ENCODE measurements at places on chromosomes 16 and 17.

DNA sequence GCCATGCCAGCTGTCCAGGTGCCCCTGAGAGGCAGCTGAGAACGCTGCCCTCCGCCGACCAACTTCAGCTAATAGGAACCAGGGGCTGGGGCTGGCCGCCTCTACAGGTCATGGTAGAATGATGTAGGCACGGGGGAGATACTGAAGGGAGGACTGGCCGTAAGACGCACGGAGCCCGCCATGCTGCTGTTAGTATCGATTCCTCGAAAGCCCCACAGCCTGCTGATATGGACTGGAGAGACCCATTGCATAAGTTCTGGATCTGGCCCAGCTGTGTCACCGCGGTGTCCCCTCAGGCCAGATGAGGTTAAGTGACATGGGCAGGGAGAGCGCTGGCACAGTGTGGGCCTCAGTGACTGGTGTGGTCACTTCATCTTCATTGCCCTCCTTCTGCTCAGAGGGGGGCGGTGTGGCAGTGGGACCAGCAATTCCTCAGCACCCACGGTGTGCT is 75.6 kb downstream of the AMFR start:
- DNase-seq: no peak

DNA sequence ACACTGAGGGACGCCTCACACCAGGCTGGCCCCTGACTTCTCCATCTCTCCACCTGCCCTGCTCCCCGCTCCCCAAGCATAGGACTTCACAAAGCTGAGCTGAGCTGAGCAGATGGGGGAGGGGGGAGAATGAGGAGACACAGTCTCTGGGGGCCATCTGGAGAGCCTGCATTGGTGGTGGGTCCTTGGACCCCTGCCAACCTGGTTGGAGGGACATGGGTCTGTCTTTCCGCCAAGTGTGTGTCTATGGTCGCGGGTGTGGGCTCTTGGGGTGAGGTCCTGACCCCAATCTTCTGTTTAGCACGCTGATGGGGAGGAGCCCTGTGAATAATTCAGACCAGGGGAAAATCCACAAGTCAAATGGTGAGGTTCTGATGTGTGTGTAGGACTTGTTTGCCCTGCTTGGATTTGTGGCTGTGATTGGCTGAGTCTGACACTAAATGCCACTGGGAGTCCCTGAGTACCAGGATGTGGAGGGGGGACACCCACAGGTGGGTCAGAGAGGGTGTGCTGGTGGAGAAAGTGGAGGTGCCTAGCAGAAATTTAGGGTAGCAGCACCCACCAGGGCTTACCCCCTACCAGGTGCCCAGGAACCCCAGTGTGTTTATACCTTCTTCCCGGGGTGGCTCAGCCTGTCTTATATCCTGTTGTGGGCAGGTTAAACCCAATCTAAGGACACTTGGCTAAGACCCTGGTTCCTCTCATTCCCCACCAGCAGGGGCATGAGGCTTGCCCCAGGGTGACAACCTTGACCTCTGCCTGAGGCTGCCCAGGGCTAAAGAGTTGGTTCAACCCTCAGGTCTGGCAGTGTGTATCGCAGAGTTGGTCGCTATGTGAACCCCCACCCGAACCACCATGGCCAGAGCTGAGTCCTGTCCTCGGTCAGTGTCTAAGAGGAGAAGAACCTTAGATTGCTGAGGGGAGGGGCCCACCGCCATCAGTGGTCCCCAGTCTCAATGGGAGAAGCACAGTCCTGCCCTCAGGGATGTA is 2.1 kb downstream of the FMNL1 start:
- DNase-seq: no peak

DNA sequence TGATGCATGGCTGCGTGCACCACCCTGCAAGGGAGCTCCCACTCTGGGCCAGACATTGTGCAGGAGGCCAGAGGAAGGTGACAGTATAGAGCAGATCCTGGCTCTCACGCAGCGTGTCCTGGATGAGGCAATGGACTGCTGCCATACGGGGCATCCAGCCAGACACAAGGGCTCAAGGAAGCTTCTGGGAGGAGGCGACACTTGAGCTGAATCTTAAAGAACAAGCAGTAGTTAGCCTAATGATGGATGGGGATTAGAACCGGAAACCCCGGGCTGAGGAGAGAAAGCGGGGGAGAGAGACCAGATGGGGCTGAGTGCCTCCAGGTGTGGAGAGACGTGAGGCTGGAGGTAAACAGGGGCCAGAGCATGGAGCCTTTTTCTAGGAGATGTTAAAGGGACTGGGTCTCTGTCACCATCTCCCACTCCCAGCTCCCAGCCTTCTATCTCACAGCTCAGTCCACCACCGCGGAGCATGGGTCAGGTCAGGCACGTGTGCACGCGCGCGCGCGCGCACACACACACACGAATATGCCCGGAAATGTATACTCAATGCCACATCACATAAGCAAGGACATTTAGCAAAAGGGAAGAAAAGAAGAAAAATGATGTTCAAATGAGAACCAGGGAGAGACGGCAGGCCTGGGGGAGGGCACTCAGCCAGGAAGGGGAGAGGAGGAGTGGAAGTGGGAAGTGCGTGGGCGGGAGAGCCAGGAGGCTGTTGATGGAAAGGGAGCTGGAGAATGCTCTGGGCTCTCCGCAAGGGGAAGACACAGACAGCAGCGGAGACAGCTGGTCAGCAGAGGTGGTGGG is 46.3 kb downstream of the CCDC42 start:
- DNase-seq: no peak

DNA sequence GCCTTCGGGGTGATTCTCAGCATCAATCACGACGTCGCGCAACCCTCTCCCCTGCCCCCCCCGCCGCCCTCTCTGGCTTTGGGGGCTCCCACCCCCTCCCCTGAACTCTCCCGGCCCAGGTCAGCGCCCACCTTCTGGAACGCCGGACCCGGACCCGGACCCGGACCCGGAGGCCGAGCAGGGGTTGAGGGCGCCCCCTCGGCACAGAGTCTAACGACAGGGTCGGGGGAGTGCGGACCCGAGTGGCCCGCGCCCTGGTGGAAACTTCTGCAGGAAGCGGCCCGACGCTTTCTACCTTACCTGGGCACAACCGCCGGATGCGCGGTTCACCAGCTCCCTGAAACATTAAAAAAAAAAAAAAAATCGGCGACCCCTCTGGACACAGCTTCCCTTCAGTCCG is 16.2 kb downstream of the SALL1 start:
- DNase-seq: no peak

DNA sequence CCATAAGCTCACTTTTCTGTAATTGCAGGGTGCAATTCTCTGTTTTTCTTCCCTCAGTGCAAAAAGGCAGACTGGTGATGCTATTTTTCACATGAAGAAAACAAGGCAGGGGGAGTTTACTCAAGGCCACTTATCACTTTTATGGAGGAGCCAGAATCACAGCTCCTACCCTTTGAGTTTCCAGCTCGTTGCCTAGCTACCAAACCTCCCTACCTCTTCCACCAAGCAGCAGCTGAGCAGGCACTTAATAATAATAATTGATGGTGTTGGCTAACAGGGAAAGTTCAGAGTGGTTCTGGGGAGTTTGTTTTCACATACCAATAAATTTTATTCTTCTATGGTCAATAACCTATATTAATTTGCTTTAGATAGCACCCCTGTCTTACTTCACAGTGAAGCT is 31.9 kb upstream of the MPHOSPH6 start:
- no peak for DNase-seq

GRCh38 chr17:21146362-21147015 is 19.7 kb downstream of the DHRS7B start:
- DNase-seq: no peak

- DNase-seq: no peak
Observed at GRCh38 chr17:19718613-19719354, 2.4 kb upstream of the SLC47A2 start.

DNA sequence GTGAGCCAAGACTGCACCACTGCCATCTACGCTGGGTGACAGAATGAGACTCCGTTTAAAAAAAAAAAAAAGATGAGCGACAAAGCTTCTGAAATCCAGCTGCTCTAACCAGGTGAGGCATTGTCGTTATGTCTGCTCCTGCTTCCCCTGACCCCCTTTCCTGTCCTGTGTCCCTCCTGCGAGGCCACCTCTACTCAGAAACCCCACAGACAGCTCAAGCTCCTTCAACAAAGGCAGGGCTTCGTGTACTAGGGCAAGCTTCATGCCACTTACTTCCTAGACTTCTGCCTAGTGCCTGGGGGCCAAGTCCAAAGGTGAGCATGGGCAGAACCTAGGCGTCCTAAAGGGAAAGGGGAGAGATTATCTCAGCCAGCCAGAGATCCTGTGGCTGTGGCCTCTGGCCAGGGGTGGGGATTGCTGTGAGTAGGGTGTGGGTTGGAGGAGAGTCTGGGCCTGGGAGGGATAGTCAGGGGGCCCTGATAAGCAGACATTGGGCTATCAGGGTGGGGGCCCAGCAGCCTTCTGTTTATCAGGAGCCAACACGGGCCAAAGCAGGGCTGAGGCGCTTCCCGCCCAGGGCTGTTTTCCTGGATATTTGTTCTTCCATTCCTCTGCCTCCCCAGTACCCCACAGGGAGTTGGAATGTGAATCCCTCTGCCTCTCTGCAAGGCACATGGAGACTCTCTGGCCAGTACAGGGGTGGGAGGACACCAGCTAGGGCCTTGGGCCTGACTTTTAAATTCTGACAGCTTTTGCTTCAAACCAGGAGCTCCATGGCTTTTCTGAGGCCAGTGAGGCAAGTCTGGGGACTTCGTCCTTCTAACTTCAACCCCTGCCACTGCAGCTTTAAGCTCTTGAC is 10.4 kb downstream of the ERAL1 start:
- DNase-seq: no peak

DNA sequence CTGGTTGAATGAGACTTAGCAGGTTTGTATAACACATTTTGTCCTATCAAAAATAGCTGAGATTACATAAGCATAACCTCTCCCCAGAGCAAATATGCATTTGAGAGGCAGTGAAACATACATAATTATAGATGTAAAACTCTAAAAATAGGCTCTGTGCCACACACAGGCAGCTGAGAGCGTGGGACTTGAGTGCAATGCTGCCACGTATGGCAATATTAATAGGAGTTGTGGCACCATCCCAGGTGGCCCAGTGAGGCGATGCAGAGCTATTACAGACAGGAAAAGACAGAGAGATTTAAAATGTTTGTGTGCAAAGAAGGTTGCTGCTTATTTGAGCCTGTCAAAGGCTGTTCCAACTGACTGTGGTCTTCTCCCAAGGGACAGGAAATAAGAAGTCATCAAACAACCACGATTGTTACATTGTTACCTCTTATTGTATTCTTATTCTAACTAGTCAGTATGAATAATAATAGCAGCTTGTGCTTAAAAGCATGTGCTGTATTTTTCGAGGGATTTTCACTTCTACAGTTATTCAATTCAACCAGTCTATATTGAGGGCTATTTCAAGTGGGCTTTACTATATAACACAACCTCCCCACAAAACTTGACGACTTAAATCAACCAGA is 116.5 kb downstream of the SALL1 start:
- no peak for DNase-seq

DNA sequence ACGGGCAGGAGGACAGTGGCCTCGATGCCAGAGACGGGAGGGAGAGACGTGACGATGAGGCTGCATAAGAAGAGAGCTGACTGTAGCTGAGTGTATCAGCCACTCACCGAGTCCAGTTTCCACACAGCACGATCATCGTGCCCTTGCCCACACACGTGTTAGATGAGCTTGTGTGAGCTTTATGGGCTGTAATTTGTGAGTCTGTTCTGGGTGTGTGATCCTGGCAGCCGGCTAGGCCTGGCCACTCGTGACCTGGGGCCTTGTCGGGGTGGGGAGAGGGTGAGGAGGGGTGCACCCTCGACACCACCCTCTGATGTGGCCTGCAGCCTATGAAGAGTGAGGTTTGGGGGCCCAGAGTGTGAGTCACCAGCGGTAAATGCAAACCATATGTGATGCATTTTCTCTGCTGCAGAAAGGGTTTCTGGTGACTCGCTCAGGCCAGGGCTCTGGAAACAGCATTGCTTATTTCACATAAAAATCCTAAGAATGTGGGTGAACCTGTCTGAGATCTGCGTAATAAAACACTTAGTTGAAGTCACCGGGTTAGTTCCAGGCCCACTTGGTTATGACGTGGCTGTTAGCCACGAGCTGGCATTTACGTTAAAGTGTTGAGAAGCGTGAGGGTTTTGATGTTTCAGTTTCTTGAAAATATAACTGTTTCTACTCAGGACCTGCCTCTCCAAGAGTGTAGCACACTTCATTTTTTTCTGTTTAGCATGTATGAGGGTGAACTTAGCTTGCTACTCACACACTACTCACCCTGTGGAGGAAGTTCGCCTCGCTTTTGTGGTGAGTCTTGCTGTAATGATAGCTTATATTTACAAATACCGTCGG is 4.2 kb downstream of the METRNL start:
- DNase-seq: no peak

GRCh38 chr17:29156781-29157180 is 23.4 kb downstream of the MYO18A start:
- no peak for DNase-seq
